ENCODE measurements at places on chromosomes 4 and X.

- no peak for DNase-seq
These were observed 55.1 kb downstream of the GPR82 start for GRCh38 chrX:41779030-41779564.

DNA sequence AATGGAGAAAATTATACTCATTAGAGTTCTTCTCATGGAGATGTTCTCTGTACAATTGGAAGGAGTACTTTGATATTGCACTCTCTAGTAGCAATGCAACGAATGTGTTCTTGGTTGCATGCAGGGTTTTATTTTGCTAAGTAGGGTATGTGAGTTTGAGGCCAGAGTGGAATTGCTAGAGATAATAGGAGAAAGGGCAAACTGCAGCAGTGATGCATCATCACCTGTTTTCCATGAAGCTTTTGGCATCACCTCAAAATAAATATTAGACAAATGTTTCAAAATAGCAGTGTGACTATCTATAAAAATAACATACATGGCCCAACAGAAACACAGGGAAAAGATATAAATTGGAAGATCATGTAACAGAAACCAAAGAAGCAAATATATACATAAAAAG lies 93.3 kb downstream of the TIGD2 start:
- DNase-seq, result no peak

GRCh38 chr4:95431678-95432077 lies 117.1 kb downstream of the UNC5C start:
- no peak for DNase-seq

DNA sequence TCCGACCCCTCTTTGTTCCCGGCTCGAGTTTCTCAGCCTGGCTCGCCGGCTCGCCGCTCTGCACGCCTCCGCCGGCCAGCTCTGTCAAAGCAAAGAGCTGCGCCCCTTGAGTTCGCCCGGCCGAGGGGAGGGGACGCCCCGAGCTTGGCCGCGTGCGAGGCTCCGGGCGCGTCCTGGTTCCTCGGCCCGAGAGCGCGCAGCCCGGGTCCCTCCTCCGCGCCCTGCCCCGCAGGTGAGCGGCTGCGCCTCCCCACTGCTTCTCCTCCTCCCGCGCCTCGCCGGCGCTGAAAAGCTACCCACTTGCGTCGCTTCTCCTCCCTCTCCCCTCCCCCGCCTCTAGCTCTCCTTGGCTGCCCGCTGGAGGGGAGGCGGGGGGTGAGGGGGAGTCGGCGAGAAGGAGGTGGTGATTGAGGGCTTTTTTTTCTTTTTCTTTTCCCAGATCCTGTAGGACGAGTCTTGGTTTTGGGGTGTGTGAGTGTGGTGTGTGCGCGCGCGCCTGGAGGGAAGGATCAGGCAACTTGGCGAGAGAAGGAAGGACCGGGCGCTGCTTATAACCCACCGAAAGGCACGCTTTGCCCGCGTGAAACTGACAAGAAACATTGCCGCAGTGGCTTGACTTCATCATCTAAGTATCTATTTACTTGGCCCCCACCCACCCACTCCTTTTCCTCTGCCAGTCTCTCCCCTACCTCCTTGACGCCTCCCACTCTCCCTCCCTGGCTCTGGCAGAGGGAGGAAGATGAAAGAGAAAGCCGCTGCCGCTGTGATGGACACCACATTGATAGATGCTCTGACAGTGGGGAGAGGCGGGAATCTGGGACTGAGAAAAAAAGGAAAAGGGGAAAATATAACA lies at the start of gene LEF1:
LEF1 (minus strand) TSS at position 262 of the 853 bp plus-strand sequence. CDS start 1,165 bp downstream, outside the sequence.
- no peak for DNase-seq

GRCh38 chr4:16745009-16745635 lies 153.3 kb downstream of the LDB2 start:
- DNase-seq, result no peak

DNA sequence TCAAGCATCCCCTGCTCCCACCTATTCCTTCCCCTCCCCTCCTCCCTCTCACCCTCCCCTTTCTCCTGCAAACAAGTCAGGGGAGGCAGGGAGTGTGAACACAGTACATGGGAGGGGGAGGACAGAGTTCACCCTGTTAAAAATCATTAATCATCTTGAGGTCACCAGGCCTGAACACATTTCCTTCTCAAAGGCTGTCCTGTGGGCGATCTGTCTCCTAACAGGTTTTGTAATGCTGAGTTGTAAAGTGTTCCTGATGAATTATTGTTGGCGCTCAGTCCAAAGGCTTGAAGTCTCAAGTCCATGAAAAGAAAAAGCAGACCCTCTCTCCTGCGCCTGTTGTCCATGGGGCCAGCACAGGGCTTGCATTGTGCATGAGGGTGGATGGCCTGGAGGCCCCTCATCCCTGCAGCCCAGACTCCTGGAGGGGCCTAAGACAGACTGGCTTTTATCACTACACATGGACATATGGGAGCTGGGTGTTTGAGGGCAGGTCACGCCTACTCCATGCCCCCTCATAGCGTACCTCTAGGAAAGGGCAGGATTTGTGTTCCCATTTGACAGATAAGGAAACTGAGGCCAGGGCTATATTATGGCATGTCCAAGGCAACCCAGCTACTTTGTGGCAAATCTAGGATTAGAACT lies 189.1 kb downstream of the RAB28 start:
- DNase-seq, result no peak

GRCh38 chr4:153483432-153484418 lies 17.6 kb downstream of the TMEM131L start:
- no peak for DNase-seq

DNA sequence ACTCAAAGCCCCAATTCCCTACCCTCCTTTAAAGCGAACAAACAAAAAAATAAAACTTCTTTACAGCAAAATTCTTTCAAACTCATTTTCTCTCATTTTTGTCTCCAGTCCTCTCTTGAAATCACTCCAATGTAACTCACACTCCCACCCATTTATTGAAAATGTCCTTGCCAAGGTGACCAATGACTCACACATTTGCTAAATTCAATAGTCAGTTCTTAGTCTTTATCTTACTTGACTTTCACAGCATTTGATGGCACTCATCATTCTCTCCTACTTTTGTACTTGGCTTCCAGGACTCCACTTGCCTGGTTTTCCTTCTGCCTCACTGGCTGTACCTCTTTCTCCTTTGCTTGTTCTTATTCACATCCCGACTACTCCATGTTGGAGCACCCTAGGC lies 19.9 kb downstream of the CC2D2A start:
- DNase-seq, result no peak

- no peak for DNase-seq
These were observed 77.5 kb downstream of the IL15 start for GRCh38 chr4:141713771-141714445.

- DNase-seq, result no peak
These were observed 62.5 kb upstream of the GPR174 start for GRCh38 chrX:79081895-79082512.

- DNase-seq, result no peak
These were observed 310.2 kb downstream of the FAT4 start for GRCh38 chr4:125624951-125625350.

GRCh38 chrX:37599729-37600128 lies 28.3 kb downstream of the LANCL3 start:
- DNase-seq, result no peak

DNA sequence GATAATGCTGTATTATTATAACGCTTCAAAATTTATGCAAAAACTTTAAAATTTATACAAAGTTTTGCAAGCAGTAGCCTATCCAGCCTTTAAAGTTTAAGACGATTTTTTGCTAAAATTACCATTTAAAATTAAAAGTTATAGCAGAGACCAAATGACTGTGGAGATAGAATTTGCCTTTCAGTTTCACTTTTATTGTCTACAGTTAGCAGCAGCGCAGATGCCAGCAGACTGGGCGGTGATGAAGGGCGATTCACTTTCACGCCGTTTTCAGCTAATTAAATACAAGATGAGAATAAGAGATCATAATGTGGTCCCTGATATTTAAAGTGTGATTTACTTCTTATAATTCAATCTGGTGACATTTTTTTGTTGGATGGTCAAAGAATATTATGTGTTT lies 1381.5 kb upstream of the ADGRL3 start:
- DNase-seq, result no peak
